ENCODE measurements at places on chromosomes 5 and 9.

GRCh38 chr5:119814655-119815054, 185.3 kb downstream of the FAM170A start:
- DNase-seq: no peak

DNA sequence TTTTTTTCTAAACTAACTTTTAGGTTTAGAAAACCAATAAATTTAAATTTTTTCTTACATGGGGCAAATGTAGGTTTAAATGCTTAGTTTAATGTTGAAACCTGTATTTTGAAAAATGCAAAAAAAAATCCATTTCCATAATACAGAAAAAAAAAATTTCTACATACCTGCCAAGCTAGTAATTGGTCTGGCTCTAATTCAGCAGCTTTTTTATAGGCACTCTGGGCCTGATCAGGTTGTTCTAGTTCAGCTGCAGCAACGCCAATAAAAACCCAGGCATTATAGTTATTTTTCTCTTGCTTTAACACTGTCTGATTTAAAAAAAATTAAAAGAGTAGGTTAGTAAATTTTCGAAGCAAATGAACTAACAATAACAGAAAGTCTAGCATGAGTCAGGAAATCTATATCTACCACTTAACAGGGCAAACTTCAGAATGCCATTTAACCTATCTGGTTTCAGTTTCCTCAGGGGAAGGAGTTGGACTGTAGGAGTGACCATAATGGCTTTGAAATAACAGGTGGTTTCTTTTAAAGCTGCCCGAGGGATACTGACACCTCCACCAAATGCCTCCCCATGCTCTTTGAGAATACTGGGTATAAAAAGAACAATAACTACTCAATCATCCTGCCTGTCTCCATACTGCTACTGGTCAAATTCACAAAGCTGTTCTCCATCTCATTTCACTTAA, 11.6 kb downstream of the SKIC3 start:
- DNase-seq: no peak

DNA sequence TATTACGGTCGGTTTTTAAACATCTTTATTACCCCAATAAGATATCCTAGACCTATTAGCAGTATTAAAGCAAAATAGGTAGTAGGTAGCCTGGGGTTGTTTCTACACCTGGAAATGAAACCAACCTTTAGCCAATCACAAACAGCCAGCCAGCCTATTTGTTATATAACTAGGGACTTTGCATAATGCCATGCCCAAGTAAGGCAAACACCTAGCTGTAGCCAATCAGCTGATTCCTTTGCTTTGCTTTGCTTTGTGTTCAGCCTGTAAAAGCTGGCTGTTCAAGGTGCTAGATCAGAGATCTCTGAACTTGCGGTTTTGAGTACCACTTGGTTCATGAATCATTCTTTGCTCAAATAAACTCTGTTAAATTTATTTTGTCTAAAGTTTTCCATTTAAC, 46.5 kb upstream of the SETD9 start:
- DNase-seq: no peak

DNA sequence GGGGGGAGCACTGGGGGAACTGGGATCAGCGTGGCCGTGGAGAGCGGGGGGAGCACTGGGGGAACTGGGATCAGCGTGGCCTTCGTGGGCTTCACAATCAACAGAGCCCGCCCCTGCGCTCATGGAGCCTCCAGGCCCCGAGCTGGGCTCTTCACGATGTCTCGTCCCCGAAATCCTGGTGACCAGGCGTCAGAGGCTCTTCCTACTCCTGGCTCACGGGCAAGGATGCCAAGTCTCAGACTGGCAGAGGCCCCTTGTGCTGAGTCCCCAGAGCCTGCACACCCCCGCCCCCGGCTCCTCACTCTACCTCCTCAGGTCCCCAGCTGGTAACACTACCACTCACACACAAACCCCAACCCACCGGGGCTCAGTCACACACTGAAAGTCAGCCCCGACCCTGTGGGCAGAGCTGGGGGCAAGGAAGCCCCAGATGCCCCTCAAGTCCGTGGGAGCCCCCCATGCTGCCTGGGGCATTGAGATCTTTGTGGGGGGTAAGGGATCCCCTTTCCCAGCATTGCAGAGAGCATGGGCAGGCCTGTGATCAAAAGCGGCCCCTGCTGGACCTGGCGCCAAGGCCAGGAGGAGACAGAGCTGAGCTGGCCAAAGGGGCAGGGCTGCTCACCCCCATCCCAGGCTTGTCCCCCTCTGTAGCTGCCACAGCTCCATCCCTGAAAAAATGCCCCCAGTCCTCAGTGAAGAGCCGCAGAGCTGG, 26.7 kb downstream of the LHX3 start:
- no peak for DNase-seq

GRCh38 chr5:177309351-177310191, 2.1 kb downstream of the MXD3 start:
- peak; percentile 59 for DNase-seq

DNA sequence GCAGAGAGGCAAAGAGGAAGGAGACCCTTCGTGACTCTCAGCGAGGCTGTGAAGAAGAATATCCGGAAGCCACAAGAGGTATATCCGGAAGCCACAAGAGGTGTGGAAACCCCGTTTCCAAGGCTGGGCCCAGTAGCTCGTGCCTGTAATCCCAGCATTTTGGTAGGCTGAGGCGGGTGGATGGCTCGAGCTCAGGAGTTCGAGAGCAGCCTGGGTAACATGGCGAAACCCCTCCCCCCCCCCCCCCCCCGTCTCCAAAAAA, 612 bp upstream of the BBLN start:
- DNase-seq: no peak

- no peak for DNase-seq
Observed at GRCh38 chr5:107474716-107475489, 195.8 kb downstream of the EFNA5 start.

- DNase-seq: no peak
Observed at GRCh38 chr5:176190886-176191755, 47.1 kb upstream of the SIMC1 start.

DNA sequence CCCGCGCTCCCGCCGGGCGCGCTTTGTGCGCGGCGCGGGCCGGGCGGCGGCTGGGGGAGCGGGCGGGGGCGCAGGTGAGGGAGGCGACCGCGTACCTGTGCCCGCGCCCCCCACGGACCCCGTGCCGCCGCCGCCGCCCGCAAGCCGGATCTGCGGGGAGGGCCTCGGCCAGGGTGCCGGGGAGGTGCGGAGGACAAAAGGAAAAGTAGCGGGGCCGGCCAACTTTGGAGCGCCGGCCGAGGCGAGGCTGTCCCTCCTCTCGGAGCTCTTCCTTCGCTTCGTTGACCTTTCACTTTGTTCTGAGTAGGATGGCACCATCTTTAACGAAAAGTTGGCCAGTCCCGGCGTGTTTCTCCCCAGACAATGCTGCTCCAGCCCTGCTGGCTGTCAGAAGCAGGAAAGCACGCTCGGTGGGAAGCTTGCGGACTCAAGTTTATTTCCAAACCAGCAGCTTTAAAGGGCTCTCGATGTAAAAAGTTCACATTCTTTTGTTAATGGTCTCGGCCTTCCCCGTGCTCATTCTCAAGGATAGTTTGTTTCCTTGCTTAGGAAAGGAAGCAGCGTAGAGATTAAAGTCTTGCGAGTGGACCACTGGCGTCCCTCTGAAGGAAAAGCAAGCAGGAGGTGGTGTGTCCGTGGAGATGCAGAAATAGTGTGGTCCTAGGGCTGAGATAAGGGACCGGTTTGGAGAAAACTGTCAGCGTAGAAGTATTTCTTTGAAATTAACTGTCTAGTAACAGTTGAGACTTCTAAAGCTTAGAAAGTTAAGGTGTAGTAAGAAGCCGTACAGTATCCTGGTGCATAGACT, 639 bp downstream of the EHMT1 start:
- peak; percentile 49 for DNase-seq

GRCh38 chr5:127561254-127561653, 43.8 kb downstream of the PRRC1 start:
- DNase-seq: peak; percentile 82

- peak; percentile 79 for DNase-seq
Observed at GRCh38 chr9:112819635-112820496, 69.3 kb downstream of the SNX30 start.

- DNase-seq: no peak
Observed at GRCh38 chr5:80959138-80959537, 1.0 kb upstream of the RASGRF2 start.

GRCh38 chr9:92749934-92750315, 14.7 kb downstream of the BICD2 start:
- DNase-seq: peak; percentile 48

- DNase-seq: peak; percentile 40
Observed at GRCh38 chr9:126398403-126399058, 71.9 kb downstream of the MVB12B start.

DNA sequence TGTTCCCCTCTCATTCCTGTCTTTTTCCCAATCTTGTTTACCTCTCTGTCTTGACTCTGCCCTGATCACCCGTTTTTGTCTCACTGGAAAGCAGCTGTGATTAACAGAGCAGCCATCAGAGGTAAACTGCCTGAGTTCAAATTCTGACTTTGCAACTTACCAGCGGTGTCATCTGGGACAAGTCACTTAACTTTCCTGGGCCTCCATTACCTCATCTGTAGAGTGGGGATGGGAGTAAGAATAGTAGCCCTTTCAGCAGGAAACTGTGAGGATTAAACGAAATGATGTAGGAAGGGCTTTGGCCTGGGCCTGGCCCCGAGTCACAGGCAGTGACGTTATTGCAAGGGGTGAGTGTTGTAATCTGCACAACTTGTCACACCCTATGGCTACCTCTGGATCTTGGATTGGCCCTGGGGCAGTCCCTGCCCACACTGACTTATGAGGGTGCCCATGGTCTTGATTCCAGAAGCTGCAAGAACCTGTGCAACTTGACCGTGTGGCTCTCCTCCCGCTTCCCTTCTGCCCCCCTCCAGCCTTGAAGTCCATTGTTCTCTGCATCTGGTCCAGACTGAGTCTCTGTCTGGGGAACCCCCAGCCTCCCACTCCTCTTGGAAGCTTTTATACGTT, 657 bp upstream of the PCDH12 start:
- peak; percentile 32 for DNase-seq

GRCh38 chr5:64930672-64931318, 162.1 kb downstream of the CWC27 start:
- DNase-seq: no peak

DNA sequence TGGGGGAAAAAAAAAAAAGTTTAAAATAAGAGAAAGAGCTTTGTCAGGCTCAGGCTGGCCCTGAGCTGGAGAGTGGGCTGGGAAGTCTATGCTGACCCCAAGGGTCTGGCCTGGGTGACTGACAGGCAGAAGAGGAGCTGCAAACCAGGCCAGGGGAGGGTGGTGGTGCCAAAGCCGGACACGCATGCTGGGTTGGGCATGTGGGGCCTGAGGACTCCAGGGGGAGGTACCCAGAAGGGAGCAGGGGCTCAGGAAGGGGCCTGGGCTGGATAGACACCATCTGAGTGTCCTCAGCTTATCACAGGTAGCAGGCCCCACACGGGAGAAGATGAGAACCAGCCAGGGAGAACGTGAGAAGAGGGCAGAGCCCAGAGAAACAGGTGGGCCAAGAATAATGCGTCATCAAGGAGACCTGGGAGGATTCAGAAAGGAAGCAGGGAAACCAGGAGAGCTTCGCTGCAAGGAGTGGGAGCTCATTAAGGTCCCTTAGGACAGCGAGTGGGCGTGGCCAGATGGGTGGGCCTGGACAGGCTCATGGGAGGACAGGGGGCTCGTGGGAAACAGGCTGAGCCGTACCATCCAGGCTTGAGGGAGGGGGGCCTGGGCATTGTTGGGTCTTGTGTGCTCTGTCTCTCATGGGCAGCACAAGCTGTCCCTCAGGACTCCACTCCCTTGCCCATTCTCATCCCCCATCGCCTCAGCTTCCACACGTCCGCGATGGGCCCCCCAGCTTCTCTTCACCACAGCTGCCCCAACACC, 16.0 kb downstream of the TMOD1 start:
- no peak for DNase-seq

GRCh38 chr5:110203661-110204060, 513.9 kb downstream of the MAN2A1 start:
- DNase-seq: no peak

DNA sequence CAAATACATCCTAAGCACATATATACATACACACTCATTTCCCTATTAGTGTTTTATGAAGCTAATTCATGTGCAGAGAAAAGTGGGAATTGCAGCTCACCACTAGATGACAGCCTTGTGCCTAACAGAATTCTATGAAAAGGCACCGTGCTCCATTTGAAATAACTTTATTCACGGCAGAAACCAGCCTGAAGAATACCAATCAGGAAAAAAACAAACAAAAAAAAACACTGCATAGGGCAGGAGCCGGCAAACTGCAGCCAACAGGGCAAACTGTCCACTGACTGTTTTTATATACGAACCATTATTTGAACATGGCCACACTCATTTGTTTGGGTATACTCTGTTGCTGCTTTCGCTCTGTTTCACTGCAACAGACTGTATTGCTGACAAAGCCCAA, 33.6 kb downstream of the ERMP1 start:
- peak; percentile 46 for DNase-seq

DNA sequence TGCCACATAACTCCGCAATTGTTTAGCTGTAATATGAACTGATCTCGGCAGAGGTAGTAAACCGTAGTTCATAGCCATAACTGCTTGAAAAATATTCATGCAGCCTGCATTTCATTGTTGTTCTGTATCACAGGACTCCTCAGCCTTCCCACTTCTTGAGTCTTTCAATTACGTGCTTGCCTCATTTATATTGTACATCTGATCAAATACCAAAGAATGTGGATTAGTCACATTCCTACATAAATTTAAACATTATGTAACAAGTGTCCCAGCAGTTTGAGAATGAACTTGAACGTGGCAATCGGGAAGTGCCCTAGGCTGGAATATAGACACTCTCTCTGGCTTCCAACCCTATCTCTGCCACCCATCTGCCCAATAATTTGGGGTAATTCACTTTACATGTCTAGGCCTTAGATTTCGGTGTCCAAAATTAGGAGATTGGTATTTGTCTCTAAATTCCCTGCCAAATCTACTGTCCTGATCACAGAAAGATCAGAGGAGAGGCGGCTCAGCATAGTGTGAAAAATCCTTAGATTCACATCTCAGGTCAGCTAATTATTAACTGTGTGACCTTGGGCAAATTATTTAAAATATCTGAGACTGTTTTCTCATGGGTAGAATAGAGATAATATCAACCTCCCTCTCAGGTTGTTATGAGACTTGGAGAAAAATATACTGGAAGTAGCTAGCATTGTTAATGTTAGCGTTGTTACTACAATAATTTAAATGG, 215.1 kb upstream of the RFX3 start:
- DNase-seq: peak; percentile 39

DNA sequence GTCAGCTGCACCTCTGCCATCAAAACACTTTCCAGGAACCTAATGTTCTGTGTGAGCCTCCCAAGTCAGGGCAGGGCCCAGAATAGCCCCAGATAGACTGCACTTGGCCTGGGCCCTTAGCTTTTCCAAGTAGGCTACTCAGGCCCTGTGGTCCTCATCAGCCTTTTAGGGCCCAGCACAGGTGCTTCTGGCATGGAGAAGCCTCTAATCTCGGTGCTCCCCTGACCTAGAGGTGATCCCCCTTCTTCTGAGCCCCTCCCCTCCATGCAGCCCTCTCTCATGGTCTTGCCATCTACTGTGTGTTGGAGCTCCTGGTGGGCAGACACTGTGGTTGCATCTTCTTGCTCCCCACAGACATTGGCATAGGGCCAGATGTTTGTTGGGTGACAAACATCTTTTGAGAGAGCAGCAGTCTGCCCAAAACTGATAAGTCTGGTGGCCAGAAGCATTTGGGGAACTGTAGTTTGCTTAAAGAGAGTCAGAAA, 28.1 kb downstream of the FRMPD1 start:
- DNase-seq: no peak

GRCh38 chr5:133383580-133383939, 228.8 kb downstream of the FSTL4 start:
- no peak for DNase-seq
